CD4-positive, alpha-beta T cell treated with Interleukin-2 at 100 ng/mL for 4 hours (primary cell): ENCODE measurements at places on chromosomes 3 and 15.
A peak's percentile ranks its signal among the peaks of the same experiment; 100 is the strongest.

DNA sequence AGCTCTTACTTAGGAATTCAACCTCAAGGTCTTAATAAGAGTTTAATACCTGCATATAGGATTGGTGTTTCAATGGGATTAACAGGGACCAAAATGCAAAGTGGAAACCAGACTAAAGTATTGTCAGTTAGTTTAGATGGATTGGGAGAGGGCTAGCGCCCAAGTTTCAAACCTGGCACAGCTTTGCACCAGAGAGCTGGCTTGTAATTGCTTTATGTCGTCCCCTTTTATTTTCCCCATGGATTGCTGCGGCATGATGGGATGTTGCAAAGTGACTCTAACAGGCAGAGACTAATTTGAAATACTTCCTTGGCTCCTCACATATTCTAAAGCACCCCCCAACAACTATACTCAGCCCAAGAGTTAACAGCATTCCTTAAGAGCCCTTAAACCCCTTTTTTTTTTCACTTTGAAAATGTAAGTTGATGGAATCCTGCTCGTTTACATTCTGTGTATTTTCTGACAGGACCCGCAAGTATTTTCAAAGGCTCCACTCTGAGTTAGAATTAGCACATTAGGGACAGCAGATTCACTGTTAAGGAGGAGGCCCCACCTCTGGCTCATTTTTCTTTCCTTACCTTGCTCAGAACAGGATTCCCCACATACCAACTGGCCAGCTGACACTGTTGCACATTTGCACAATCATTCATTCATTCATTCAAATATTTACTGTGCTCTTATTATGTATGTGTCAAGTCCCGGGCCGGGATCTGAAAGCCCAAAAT, 214.2 kb downstream of the ERC2 start:
- DNase-seq = no peak

DNA sequence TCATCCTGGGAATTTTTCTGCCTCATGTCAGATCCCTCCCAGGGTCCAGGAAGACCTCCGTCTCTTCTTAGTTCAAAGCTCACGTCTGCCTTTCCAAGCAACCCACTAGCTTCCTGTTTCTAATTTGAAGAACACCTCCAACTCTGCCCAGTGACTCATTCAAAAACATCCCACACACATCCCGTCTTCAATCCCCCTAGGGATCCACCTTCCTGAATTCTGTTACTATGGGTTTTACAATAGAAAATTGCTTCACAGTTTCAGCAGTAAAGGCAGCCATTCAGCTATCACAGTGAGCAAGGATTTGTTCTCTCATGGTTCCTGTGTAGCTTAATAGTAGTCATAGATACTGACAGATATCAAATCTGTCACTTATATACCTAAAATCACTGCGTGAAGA, 308.3 kb upstream of the CCDC54 start:
- no peak for DNase-seq

DNA sequence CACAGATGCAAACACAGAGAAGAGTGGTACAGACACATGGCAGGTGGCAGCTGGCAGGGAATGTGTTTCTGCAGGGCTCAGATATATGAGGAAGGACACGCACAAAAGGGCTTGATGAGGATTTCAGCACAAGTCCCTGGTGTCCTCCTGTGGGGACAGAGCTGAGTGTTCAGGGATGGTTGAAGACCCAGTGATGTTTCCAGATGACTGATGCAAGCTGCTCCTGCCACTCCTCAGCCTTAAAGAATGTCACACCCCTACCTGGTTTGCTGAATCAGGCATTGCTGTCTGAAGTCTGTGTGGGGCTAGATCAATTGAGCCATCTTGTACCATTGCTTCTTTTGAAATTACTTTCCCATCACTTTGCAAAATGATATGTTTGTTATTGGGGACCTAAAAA, 40.2 kb downstream of the TNFAIP8L3 start:
- DNase-seq = no peak

DNA sequence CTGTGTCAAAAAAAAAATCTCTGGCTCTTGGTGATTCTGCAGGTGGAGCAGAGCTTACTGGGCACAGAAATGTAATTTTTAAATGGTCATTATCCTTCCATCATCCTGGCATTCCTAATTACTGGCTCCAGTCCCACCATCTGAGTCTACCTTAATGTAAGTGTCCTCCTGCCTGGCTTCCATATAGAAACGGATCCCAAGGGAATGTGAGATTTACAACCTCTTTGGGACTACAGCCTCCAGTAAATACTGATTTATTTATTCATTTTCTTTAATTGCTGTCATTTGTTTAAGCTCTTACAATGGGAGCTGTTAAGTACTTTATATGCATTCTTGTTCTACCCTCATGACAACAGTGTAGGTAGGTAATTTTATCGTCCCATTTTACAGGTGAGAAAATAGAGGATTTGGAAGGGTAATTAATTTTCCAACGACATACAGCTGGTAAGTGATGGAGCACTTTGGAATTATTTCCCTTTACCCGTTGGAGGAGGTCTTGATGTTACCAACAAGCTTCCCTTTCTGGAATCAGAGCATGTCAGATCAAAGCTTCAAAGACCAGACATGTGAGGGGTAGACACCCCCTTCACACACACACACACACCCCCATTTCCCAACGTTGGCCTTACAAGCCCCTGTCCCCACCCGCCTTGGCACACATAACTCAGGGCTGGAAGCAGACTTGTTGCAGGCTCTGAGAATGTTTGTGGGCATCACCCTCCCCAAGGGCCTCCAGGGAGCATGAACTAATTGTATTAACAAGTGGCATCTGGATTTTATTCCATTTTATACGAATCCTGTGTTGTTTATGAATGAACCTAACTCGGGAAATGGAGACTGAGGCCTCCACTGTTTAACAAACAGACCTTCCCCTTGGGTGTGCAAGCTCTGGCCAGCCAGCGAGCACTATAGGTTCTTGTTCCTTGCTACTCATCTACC, 116.9 kb downstream of the ALDH1A2 start:
- no peak for DNase-seq

DNA sequence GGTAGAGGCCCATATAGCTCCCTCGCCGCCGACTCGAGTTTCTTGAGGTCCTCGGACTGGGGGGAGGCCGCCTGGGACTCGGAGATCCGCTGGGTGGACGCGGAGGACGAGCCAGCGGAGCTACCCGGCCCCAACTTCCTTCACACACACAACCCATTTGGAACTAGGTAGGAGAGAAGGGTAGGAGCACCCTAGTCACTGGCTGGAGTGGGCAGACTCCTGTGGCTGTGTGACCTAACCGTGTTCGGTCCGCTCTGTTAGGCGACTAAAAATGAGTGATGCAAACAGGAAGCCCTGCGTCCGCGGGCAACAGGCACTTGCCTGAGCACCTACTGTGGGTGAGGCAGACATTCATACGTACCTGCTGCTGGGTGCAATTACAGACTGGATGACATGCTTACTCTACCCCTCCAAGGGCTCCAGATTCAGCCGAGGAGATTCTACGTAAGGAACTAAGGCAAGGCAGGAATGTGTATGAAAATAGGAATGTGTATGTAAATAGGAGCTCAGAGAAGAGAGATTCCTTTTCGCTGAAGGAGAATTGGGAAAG, 4.6 kb upstream of the SIN3A start:
- DNase-seq = peak; percentile 45

- DNase-seq = peak; percentile 5
Observed at GRCh38 chr3:170584585-170585007, 1.3 kb downstream of the SLC7A14 start.

DNA sequence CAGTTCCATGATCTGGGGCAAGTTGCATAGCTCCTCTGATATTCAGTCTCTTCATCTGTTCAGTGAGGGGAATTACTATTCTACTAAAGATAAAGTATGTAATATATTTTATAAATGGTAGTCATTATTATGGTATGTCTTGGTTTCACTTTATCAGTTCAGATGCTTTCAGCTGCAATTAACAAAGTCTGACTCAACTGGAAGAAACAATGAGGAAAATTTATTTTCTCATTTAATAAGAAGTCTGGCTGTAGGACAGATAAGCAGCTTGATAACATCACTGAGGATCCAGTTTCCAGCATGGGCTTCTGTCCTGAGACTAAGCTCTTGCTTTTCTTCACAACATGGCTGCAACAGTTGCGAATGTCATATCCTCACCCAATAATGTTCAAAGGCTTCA, 354.3 kb upstream of the TRIM42 start:
- DNase-seq = no peak

DNA sequence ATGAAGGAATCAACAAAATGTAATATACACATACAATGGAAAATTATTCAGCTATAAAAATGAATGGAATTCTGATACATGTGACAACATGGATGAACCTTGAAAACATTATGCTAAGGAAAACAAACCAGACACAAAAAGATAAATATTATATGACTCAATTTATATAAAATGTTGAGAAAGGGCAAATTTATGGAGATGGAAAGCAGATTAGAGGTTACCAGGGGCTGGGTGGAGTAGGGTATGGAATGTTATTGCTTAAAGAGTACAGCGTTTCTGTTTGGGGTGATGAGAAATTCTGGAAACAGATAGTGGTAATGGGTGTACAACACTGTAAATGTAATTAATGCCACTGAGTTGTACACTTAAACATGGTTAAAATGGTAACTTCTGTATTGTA, 50.9 kb downstream of the EMC4 start:
- no peak for DNase-seq

DNA sequence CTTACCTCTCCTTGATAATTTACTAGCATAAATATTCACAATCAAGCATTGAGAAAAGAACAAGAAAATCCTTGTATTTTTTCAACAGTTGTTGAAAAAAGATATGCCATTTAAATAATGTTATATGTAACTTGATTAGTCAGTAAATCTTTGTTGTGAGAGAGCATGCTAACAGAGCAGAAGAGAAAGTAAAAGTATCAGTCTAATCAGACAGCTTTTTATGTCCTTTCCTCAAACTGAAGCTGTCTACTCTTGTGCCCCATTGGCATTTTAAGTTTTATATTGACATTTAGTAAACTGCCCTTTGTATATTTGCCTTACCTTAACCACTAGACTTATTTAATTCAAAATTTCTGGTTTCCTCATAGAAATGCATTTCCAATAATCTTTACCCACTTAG, 668.7 kb downstream of the OTOL1 start:
- no peak for DNase-seq
